CD4-positive, alpha-beta T cell treated with Interleukin-17A for 1 hour (primary cell): ENCODE measurements at places on chromosomes 5 and 9.

GRCh38 chr9:117541181-117541580 is 126.3 kb upstream of the ASTN2 start:
- no peak for DNase-seq

GRCh38 chr5:131163276-131164119 is 1.6 kb downstream of the HINT1 start:
- peak; percentile 40 for DNase-seq

DNA sequence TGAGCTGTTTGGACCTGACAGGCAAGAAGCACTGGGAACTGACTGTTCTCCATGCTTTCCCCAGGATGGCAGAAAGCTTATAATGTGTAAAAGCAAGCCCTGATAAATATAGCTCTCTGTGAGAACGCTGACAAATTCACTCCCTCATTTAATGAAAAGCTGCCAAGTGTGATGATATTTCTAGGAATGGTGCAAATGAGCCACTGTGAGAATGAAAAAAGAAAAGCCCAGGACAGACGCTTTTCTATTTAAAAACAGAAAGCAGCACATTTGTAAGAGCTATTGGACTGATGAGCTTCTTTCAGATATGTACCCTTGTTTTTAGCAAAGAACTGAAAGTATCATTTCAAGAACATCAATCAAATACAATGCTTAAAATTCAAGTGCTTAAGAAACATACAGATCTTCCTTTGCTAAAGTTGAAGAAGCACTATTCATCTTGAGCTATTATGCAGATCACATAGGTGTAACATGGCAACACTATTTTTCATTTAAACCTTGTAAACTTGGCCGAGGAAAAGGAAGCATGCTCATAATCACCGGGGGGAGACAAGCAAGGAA is 842.6 kb upstream of the ACO1 start:
- DNase-seq = no peak

DNA sequence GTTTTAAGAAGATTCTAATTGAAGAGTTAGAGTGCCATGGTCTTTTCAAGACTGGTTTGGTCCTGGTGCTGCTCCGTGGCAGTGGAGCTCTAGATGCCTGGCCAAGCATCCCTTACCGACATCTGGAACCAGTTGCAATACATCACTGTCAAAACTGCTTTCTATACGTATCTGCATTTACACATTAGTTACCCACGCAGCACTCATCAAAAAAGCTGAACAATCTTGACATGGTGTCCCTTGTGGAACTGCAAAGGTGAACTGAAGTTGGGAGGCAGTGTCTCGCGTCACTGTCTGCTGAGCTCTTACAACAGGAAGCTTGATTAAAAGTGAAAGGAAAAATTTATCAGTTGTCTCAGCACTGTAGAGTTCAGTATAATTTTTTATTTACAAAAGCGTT is 82.6 kb downstream of the PBX3 start:
- DNase-seq = peak; percentile 78

DNA sequence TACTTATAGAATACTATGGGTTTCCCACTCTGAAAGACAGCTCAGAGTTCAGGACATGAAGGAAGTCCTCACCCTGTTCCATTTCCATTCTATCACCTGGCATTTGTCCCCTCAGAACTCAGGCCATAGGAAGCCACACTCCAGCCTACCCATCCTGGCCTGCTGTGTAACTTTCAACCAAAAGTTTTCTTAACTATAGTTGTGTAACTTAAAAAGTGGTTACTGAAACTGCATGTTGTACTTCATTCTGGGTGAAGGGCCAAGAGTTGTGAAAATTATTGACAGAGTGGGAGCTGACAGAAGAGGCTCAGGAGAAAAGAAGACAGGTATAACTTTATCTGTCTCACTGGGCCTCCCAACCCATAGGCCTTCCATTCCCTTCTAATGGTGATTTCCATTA is 212.5 kb downstream of the RAB3C start:
- DNase-seq = no peak

- DNase-seq = no peak
These were observed 233.2 kb upstream of the RASEF start for GRCh38 chr9:83296123-83296522.

DNA sequence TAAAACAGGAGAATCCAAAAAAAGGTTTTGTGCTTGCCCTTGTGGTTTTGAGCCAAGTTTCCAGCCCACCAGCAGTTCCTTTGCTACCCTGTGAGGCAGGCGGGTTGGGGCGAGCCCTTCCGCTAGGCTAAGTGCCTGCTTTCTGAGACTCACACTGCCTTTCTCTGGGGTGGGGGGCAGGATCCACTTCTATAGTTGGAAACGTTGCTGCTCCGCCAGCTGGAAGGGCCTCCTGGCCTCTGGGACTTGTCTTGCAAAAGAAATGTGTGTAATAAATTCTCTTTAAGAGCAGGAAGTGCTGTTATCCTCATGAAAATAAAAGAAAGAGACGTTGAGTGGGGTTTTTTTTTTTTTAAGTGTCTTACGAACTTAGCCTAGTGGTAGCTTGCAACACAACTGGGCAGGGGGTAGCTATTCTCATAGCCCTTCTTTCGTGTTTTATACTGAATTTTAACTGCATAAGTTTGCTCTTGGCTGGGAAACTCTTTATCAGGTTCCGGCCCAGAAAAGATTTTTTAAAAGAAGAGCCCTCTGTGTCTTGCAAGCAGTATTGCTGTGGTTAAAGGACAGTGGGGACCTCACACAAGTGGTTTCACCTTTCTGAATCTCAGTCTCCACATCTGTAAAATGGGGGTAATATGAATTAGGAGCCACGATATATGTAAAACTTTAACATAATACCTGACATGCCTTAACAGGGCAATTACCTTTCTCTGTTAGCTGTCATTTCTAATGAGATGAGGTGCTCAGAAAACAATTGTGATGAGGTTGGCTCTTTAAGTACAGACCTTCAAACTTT is 19.8 kb downstream of the JADE2 start:
- no peak for DNase-seq

DNA sequence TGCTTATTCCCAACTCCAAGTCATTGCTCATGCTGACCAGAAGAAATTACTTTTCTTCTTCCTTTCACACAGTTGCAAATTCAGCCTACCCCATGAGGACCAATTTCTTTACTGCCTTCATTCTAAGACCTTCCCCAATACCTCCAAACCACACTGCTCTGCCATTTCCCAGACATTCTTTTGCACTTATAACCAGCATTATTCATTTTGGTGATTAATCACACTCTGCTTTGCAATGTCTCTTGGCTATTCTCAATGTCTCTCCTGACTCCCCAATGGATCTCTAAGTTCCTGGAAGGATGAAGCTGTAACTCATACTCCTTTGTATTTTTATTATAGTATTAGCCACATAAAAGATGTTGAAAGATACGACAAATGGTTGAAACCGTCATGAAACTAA is 105.7 kb upstream of the RANBP3L start:
- DNase-seq = no peak

DNA sequence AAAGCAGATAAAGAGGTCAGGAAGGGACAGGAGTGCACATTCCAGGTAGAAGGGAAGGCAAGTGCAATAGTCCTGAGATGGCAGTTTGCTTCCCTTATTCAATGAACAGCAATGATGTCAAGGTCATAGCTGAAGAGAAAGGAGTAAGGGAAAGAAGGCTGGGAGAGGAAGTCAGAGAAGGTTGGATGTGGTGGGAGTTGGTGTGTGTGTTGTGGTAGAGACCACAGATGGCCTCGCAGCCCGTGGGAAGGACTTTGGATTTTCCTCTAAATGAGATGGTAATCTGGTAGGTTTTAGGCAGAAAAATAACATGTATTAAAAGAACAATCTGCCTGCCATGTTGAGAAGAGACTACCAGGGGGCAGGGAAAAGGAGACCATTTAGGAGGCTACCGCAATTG is 25.1 kb upstream of the LPAR1 start:
- no peak for DNase-seq

DNA sequence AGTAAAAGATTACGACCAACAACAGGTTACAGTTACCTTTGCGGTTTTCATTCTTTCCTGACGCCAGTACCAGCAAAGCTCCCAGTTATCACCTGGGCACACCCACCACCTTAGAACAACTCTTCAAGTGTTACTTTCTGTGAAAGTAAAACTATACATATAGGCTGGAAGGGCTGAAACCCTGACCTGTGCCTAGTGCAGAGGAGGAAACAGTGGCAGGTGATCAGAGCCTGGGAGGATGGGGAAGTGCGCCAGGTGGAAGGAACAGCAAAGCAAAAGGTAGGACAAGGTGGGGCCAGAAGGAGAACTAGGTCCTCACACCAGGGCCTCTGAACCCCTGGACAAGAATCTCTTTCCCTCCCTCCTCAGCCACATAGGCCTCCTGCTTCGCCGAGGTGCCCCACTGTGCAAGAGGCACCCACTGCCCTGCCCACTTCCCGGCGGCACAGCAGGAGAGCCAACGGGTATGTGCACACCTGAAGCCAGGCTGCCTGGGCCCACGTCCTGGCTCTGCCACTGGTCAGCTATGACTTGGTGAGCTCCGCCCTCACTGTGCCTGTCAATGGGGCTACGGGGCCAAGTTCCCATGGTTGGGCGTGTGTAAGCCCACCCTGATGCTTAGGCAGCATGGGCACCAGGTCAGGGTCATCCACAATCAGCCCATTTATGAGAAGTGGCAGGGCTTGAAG is 26.9 kb downstream of the BICD2 start:
- DNase-seq = no peak

DNA sequence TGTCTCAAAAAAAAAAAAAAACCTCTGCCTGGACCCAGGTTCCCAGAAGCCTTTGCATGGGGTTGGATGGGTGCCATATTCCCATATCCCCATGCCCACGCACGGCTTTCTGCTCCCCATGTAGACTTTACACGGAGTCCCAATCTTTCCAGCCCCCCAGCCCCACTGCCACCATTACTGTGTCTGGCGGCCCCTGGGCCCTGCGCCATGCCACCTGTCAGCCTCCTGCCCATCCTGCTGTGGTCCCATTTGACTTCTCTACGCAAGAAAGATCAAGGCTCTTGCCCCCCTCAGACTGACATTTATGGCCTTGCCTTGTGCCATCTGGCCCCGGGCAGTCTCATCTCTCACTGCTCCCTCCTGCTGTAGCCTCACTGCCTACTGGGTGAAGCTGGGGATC is 6.5 kb upstream of the AK1 start:
- no peak for DNase-seq

DNA sequence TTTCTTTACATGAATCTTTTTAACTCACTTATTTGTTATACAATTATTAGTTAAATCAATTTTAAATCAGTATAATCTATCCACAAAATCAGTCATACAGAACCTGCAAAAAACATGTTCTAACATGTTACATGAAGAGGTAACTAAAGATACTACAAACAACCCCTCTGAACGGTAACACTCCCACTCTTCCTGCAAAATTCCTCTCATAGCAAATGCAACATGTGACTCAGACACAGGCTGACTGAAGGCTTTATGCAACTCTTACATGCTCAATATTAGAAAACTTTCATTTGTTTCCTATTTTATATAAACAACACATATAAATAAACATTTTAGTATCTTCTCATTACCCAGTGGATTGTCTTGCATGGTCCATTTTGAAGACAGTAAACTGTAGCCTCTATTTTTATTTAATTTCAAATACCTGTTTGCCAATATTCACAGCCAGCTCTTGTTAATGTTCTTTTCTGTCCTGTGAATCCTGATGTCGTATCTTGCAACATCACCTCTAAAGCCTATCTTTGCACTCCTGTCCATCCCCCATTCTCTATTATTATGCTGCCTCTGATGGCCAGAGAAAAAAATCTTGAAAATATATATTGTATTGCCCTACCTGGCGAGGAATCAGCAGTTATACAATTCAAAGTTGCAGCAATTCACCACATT is 100.5 kb upstream of the CCDC152 start:
- no peak for DNase-seq

DNA sequence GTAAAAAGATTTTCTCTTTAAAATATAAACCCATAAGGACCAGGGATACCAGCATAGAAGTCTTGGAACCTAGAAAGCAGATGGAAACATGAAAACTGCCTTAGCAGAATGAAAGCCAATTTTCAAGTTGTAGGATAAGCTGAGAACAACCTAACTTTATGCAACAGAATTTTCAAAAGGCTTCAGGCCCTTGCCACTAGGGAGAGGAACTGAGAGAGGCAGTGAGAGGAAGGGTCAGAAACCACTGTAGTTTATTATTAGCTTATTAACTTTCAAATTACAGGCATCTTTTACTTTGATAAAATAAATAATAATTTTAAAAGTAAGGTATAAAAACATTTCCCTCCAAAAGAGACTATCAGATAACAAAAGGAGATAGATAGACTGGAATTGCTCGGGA is 33.4 kb downstream of the FAM81B start:
- no peak for DNase-seq

DNA sequence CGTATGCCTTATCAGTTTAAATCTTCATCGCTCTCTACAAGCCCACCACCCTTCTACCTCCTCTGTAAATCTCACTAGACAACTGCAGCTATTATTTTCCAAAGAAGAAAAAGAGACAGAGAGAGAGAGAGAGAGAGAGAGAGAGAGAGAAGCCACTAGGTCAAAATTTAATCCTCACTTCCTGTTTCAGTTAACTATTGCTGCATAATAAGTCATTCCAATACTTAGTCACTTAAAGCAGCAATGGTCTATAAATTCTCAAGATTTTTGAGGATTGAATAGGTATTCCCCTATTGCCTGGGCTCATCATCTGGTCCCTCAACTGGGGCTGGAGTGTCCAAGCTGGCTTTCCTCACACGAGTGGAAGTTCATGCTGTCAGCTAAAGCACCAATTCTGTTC is 68.8 kb downstream of the ITGA1 start:
- DNase-seq = no peak

GRCh38 chr5:5644249-5644648 is 221.8 kb downstream of the ICE1 start:
- DNase-seq = no peak

- no peak for DNase-seq
These were observed 18.8 kb upstream of the PRLR start for GRCh38 chr5:35248843-35249780.

- no peak for DNase-seq
These were observed 13.3 kb downstream of the MPDZ start for GRCh38 chr9:13266167-13266566.

DNA sequence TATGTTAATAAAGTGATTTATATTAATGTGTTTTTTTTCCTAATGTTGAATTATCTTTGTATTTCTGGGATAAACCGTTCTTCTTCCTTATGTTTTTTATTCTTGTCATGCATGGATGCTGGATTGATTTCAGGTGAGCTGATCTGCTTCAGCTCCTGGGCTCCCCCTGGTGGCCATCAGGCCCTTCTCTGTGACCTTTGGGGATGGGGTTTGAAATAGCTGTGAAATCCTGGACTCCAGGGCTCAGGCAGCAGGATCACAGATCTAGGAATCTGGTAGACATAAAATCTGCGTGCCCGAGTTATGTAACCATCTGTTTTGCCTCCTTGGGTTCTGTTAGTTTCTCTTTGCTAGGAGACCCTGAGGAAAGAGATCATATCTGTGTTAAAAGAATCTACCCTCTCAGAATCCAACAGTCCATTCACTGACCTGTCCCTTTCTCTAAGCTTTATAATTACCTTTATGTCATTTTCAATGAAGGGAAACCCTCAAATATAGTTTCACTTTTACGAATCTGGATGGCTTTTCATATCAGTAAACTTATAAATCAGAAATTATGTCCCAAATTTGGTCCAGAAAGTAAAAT is 12.2 kb upstream of the OR13J1 start:
- DNase-seq = peak; percentile 77

DNA sequence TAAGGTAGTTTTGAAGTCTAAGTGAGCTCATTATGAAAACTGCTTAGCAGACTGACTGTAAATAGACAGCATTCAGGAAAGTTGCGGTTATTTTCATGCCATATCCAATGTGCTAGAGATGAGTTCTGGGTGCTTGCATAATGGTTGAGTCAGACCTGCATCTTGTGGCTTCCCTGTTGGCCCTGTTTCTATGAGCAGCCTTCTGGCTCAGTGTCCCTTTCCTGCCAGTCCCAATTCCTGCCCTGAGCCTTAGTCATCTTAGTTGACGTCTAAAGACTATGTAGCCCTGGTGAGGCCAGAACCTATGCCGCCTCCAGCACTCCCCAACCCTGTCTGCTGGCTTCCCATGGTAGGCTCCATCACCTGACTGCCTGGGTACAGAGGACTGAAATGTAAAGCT is 76.3 kb upstream of the TNFSF8 start:
- DNase-seq = no peak
